ENCODE measurements at places on chromosomes 11 and 22. TPM values are rescaled to one million over a fixed set of nuclear protein-coding genes. Genes with fewer than 3 reads are reported as not detected.
A peak's percentile ranks its signal among the peaks of the same experiment; 100 is the strongest.

- no peak for DNase-seq
These were observed 27.6 kb downstream of the CHKA start for GRCh38 chr11:68093565-68093964.

DNA sequence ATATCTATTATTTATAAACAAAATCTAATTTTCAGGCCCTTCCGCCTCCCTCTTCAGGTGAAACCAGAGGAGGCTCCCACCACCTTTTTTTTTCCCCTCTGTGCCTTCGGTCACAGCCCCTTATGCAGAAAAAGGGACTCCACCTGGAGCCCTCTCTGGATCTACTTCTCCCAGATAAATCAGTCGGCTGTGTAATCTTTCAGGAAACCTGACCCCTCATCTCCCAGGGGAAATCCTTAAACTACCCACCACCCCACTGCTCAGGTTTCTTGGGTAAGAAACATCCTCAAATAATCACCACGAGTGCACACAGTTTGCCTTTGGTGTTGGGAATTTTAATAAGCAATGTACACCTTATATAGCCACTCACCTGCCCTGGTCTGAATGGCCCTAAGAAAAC lies 104.2 kb downstream of the NAV2 start:
- no peak for DNase-seq

DNA sequence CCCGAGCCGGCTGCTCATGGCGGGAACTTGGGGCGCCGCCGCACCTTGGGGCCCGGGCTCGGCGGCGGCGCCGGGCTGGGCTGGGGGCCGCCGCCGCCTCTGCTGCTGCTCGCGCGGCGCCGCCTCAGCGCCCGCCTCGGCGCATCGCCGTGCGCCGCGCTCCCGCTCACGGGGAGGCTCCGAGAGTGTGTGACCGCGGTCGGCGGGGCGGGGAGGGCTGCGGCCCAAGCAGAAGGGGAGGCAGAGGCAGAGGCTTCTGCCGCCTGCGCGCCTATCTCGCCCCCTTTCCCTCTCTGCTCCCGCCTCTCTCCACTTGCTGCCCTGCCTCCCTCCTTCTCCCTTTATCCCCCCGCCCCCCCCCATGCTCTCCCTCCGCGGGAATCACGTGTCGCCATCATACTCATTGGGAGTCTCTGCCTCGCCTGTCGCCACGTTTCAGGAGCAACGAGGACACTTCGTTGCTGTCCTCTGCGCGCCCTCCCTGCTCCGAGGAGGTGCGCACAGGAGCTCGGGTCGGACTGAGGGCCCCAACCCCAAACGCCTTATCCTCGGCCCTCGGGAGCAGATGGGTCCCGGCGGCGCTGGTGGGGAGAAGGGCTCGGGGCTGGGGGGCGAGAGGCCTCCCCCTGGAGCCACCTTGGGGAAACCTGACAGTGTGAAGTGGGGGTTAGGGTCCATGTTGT lies at the start of gene GUCY1A2:
Gene GUCY1A2 (minus strand): TSS at position 258 of the 683 bp plus-strand sequence. CDS start 421 bp downstream, outside the sequence.
- DNase-seq, result peak; percentile 52

GRCh38 chr22:32868946-32869345 lies 67.4 kb downstream of the TIMP3 start:
- DNase-seq, result no peak

- DNase-seq, result no peak
These were observed 4.9 kb upstream of the EXT2 start for GRCh38 chr11:44090539-44090938.

DNA sequence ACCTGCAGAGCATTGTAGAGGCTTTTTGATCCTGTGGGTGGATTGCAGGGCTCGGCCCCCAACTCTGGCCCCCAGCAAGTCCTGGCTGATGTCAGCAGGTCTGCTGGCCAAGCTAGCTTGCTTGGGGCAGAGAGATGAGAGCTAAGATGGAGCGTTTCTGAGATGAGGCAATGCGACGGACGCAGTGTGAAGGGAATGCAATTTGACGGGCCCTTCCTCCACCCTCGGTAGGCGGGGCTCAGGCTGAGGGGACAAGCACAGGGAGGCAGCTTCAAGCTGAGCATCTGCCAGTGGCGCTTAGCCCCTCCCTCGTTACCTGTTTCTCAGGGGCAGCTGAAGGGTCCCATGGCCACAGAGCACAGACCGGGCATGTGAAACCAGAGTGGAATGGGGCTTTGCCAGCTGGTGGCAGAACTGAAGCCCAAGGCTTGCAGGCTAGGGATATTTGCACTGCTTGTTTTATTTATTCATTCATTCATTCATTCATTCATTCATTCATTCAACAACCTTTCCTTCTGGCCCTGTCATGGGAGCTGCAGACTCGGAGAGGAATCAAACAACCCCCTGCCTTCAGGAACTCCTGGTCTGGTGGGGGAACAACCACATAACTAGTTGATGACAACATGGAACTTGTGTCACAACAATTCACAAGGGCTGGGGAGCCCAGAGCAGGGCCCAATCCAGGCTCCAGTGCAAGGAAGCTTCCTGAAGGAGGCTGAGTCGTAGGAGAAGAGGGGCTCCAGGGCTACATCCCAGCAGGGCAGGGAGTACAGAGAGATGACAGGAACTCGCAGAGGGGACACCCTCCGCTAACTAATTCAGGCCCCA lies 66.8 kb downstream of the THAP12 start:
- DNase-seq, result no peak

OR6A2 gene
- polyA plus RNA-seq, result 0.03 TPM

DNA sequence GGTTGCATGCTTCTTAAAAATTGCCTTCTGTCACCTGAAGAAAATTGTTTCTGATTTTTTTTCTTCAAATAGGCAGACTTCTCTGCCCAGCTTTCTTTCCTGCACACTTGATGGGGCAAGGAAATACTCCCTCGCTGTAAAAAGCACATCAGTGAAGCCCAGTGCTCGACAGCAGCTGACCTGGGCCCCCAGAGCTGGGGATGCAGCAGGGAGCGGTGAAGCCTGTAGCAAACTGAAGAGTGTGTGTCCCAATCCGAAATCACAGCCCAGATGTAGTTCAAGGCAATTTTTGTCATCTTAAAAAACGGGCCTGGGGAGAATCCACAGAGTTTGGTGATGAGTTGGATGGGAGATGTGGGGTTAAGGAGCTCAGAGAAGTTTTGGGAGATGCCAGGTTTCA lies 27.0 kb upstream of the MPPED1 start:
- DNase-seq, result no peak

GRCh38 chr11:57087991-57088390 lies 93.8 kb upstream of the LRRC55 start:
- no peak for DNase-seq

- no peak for DNase-seq
These were observed 122.2 kb downstream of the DDX10 start for GRCh38 chr11:108787105-108787504.

DNA sequence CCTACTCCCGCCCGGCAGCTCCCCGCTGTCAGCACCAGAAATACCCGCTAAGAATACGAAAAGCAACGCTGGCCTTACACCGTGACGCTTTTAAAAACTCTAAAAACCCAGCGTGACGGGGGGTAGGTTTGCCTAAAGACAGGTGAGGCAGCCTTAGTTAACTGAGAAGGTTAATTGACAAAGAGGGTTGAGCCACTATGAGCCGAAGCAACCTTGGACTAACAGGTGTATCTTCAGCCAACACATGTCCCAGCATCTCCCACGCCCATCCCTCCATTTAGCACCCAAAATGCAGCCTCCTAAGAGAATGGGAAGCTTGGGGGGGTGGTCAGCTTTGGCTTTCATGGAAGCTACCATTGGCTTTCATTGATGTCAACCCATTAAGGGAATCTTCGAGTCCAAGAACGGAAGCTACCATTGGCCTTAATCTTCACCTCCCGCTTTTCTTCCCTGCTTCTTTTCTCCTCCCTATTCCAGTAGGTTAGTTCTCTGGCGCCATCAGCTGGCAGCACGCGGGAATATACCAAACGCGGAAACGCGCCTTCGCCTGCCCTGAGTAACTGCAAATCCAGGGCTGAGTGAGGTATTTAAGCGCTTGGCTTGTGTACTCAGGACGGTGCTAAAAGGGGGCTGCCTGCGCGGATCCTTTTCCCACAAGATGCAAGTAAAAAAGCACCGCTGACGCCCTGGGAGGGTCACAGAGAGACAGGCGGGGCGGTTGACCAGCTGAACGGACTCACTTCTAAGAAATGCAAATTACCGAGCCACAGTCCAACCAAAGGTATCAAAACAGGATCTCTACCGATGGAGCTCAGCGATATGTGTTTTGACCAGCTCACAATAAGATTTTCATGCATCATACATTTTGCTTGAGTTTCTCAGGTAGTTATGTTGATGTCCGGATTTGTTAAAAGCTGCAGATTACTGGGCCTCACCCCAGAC lies 38.5 kb upstream of the GLYATL1 start:
- peak; percentile 70 for DNase-seq

EIF1AD gene
- 33.5 TPM for polyA plus RNA-seq

GRCh38 chr11:31799435-31800397 lies 11.4 kb downstream of the PAX6 start:
- DNase-seq, result no peak

PHLDA2 gene
- 7.3 TPM for polyA plus RNA-seq

GAL3ST3 gene
- polyA plus RNA-seq, result 0.39 TPM

- DNase-seq, result no peak
These were observed 3.9 kb downstream of the TNKS1BP1 start for GRCh38 chr11:57320719-57321387.

DNA sequence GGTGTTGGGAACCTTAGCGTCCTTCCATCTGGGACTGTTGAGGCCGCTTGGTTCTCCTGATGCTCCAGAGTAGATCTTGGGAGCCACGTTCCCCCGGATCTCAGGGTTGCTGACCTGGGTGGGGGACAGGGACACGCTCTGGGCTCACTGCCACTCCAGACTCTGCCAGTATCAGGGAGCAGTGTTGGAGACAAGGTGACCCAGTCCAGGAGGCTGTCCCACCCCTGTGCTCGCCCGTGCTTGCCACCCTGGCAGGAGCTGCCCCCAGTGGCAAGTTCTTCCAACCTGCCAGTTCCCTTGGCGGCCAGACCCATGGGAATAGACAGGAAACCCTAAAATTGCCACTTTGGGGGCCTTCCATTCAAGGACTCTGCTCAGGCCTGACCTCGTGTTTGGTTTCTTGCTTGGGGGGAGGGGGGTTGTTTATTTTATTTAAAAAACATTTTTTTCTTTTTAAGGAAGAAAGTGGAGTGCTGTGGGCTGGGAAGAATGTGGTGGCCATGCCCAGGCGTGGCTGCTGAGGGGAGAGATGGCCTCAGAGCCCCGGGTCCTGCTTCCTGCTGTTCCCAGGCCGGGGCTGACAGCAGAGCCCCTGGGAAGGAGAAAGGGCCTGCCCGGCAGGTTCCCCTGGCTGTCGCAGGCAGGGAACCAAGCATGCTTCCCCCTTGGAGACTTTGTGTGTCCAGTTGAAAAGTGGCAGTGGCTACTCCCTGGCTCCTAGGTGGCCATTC lies 7.2 kb downstream of the GRK2 start:
- no peak for DNase-seq

TEX12 gene
- polyA plus RNA-seq, result 0.27 TPM

- DNase-seq, result no peak
These were observed 20.2 kb downstream of the MPEG1 start for GRCh38 chr11:59192446-59193020.

SLC25A18 gene
- 0.46 TPM for polyA plus RNA-seq

GRCh38 chr11:4605057-4605456 lies 3.0 kb downstream of the TRIM68 start:
- no peak for DNase-seq

GRCh38 chr22:40764763-40765441 lies 54.2 kb downstream of the SLC25A17 start:
- DNase-seq, result no peak

C22orf23 gene
- 0.73 TPM for polyA plus RNA-seq

GRCh38 chr11:95453616-95454171 lies 222.7 kb upstream of the SESN3 start:
- DNase-seq, result no peak

GRCh38 chr11:9859554-9860305 lies 195.9 kb downstream of the SWAP70 start:
- no peak for DNase-seq

DNA sequence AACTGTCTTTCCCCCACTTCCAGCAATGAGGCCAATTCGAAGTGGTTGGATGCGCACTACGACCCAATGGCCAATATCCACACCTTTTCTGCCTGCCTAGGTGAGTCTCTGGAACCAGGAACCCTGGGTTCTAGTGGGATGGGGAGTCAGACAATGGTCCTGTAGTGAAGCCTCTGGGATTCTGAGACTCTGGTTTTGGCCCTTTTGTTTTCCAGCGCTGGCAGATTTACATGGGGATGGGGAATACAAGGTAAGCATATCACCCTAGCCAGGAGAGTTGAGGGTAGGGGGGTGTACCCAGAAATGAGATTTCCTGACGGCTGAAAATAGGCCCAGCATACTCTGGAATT lies 530 bp downstream of the BBS1 start:
- no peak for DNase-seq

DNA sequence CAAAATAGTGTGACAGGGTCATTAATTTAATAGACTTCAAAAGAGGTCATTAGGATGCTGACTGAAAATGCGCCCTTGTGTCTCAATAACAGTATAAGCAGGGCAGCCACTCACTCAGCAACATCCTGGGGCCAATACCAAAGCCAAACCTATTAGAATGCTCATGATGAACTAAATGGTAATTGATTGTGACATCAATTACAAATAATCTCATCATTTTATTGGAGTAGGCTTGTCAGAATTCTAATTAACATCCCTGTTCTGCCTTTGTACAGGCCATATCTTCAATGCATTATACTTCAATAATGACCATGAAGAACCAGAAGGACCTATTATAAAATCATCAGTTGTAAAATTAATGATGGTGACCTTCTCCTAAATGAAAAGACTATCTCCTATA lies 64.2 kb downstream of the DNAJC24 start:
- DNase-seq, result no peak

DNA sequence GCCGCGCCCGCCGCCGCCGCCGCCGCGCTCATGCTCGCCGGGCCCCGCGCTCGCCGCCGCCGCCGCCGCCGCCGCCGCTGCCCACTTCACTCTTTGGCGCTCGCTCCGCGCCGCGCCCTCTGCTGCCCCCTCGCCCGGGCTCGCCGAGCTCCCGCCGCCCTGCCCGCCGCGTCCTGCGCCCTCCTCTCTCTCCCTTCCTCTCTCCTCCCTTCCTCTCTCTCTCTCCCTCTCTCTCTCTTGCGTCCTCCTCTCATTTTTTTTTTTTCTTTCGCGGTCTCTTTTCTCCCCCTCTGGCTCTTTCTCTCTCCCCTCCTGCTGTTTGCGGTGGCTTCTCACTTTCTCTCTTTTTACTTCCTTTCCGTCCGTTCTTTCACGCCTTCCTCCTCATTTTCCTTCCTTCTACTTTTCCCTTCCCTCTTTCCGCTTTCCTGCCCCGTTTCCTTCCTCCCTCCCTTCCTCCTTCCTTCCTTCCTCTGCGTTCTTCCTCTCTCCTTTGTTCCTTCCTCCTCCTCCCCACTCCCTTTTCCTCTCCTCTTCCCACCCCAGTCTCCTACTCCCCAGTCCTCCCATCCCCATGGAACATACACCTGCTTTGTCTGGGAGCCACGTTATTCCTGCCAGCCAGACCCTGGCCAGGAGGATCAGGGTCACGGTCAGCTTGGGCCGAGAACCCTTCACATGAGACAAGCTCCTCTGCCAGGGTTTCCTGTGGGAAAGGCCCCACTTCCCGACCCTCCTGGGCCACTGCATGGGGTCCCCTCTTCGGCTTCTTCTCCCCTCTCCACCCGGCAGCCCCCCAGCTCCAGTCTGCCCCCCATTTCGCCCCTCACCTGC lies 19.3 kb upstream of the SHISAL1 start:
- no peak for DNase-seq

GRCh38 chr22:49503321-49503720 lies 324.4 kb downstream of the BRD1 start:
- DNase-seq, result no peak

Measured in large intestine (tissue), 12 donors.